H54 (cell line): ENCODE measurements at places on chromosomes 7 and 10.

GRCh38 chr10:125142946-125143345, 17.4 kb downstream of the CTBP2 start:
- no peak for DNase-seq

DNA sequence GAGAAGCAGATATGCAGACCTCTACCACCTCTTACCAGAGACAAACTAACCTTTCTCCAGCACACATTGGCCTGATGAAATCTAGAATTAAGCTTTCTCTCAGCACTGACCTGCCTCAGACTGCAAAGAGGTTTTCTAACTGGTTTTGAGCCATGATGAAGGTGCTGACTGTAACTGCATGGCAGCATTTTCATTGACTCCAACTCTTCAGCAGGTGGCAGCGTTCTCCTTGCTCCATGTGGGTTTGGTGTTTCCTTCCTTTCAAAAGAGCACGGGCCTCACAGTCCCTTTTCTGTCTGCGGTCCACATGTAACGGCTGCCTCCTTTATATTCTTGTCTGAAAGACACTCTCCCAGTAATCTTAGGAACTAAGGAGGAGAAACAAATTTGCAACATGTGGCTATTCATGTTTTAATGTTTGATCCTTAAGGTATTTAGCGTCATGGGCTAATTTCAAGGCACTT, 12.6 kb downstream of the KLLN start:
- DNase-seq: no peak

GRCh38 chr7:46933596-46933995, 648.3 kb downstream of the TNS3 start:
- DNase-seq: no peak

- no peak for DNase-seq
Measured at GRCh38 chr7:151735851-151736402, 141.0 kb downstream of the PRKAG2 start.

DNA sequence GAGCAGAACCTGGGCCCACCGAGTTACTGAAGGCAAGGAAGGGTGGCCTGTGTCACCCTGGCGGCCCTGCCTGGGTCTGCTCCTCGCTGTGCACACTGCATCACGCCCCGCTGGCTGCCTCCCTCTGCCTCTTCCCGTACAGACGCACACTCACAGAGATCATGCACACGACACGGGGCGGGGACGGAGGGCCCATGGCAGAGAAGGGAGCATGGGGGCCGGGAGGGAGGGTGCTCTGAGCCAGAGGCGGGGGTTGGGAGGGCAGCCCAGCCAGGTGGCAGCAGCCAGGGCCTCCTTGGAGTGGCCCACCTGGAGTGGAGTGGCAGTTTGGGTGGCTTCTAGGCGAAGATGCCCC, 16.6 kb downstream of the BUD23 start:
- no peak for DNase-seq

DNA sequence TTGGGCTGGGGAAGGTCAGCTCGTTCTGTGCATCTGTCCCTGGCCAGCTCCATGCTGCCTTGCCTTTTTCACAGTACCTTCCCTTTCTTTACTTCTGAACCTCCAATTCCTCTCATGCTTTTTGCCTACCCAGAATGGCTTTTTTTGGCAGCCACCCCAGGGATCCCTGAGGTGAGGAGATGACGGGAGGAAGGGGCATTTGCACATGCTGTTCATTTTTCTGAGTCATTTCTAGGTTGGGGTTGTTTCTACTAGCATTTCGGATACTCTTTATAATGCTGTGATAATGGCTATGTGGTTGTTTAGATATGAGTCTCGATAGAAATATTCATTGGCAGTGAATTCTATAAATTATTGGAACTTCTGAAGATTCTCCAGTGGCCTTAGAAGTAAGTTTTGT, 415.1 kb upstream of the FZD8 start:
- DNase-seq: no peak

GRCh38 chr10:45211576-45211975, 103.8 kb downstream of the OR13A1 start:
- DNase-seq: no peak

GRCh38 chr7:111558991-111559390, 3.3 kb downstream of the IMMP2L start:
- no peak for DNase-seq

DNA sequence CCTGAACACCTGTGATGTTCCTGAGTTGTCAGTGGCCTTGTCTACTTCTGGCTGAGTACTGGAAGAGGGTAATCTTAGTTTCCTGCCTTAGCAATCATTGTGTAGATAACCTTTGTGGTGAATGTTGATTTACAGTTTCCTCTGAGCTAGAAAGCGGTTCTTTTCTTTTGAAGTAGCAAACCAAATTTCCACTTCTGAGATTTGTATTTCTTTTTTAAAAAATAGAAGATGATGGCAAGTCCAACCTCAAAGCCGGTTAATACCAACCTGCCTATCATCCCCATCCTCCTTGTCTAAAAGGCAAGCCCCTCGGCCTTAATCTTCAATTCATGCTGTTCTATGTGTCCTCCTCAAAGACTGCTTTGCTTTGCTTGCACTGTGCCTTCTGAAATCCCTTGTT, 12.5 kb upstream of the PALS2 start:
- DNase-seq: no peak

- DNase-seq: no peak
Measured at GRCh38 chr7:157551325-157552070, 214.7 kb downstream of the DNAJB6 start.

DNA sequence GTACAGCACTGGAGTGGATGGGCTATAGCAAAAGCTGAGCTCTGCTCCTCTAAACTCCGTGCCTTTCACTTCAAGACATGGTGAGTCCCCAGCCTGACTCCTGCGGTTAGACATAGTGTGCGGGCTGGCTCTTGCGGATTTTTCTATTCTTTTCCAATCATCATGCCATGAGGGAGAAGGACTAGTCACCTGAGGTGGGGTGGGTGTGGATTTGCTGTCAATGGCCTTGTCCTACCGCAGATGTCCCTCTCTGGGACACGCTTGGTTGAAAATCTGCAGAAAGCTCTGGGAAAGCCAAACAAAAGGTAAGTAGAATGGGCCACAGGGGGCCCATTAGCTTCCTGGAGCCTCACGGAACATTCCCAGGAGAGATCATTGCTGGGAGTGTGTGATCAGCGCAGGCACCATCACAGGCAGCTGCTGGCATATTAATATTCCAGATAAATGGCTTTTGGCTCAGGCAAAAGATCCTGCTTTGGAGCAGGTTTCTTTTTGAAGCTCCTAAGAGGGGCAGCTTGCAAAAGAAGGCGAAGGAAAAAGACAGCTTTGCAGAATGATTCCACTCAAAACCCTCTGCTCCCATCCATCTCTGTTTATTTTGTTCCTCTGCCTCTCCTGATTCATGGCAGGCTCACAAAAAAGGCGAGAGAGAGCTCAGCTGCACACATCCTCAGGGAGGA, 509.0 kb upstream of the ZMIZ1 start:
- no peak for DNase-seq

- no peak for DNase-seq
Measured at GRCh38 chr10:28728366-28728765, 51.0 kb downstream of the BAMBI start.

- no peak for DNase-seq
Measured at GRCh38 chr10:124525751-124526600, 64.4 kb downstream of the LHPP start.

GRCh38 chr10:59894114-59894513, 12.2 kb downstream of the CCDC6 start:
- DNase-seq: peak; percentile 70

- DNase-seq: no peak
Measured at GRCh38 chr10:89665302-89665701, 20.3 kb upstream of the PANK1 start.

- DNase-seq: no peak
Measured at GRCh38 chr7:77747718-77748117, 50.5 kb downstream of the TMEM60 start.

- no peak for DNase-seq
Measured at GRCh38 chr10:60096761-60097513, 190.6 kb upstream of the CCDC6 start.

DNA sequence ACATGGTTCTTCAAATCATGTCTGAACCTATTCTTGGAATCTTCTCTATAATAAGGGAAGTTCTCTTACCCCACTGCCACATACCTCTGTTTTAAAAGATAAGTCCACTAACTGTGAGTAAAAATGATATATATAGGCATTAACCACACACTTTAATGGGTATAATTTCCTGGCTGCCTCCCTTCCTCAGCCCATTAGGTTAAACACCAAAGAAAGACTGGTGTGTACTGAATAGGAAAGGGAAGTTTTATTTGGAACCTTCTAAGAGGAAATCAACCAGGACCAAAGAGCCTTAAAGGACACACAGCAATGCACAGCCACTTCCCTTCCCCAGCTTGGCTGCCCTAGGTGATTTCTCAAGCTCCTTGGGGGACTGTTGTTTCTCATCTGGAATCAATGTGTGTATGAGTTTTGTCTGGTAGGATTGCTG, 5.0 kb upstream of the WBP1L start:
- DNase-seq: no peak

- DNase-seq: no peak
Measured at GRCh38 chr7:7869036-7869435, 99.6 kb upstream of the GLCCI1 start.

GRCh38 chr10:43689955-43690771, 41.5 kb upstream of the ZNF32 start:
- peak; percentile 61 for DNase-seq

GRCh38 chr7:127848241-127848640, 183.0 kb downstream of the LRRC4 start:
- DNase-seq: no peak

- DNase-seq: no peak
Measured at GRCh38 chr7:71787513-71787912, 624.6 kb downstream of the CALN1 start.

GRCh38 chr10:71161425-71161824, 50.9 kb upstream of the UNC5B start:
- DNase-seq: peak; percentile 30

DNA sequence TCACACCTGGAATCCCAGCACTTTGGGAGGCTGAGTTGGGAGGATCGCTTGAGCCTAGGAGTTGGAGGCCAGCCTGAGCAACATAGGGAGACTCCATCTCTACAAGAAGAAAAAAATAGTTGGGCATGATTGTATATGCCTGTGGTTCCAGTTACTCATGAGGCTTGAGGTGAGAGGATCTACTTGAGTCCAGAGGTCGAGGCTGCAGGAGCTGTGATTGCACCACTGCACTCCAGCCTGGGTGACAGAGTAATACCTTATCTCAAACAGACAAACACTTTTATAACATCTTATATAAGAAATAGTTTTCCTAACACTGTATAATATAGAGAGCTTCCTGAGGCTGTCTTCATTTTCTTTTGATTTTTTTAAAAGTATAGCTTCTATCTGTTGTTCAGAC, 448.4 kb upstream of the COBL start:
- DNase-seq: no peak

- peak; percentile 95 for DNase-seq
Measured at GRCh38 chr7:47379629-47380324, 202.1 kb downstream of the TNS3 start.

- no peak for DNase-seq
Measured at GRCh38 chr7:44914992-44915607, 29.8 kb upstream of the PURB start.

DNA sequence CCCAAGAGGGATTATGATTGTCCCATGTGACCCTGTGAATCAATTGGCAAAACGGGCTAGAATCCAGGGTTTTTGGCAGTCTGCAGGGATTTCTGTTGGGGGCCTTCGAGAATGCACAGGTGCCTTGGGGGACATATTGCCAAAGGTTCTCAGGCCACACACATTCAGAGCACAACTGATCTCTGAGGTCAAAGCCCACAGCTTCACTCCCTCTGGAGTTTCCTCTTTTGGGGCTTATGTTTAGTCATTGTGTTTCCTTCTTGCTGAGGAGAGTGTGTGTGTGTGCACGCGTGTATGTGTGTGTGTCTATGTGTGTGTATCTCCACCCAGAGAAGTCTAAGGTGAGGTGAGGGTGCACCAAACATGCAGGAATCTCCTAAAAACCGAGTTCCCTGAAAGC, 8.8 kb downstream of the PPIF start:
- peak; percentile 27 for DNase-seq

GRCh38 chr7:15757041-15758000, 70.8 kb upstream of the MEOX2 start:
- no peak for DNase-seq

DNA sequence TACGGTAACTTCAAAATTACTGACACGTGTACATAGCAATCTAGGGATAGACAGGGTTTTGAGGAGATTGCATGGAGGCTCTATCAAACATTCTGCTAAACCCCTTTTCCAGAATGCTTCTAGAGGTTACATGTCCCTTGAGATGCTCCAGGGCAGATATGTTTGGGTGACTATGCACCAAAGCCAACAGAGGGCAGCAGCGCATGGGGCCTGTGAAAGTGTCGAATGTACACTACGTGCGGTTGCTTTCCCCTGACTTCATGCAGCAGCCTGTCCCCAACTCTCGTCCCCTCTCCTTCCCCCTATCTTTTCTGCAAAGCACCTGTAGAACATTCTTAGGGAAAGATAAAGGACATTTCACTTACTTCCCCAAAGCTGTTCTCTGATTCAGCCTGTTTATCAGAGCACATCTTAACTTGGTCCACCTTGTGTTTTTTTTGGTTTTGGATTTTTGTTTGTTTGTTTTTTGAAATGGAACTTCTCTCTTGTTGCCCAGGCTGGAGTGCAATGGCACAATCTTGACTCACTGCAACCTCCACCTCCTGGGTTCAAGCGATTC, 90.2 kb downstream of the UBE3C start:
- no peak for DNase-seq

DNA sequence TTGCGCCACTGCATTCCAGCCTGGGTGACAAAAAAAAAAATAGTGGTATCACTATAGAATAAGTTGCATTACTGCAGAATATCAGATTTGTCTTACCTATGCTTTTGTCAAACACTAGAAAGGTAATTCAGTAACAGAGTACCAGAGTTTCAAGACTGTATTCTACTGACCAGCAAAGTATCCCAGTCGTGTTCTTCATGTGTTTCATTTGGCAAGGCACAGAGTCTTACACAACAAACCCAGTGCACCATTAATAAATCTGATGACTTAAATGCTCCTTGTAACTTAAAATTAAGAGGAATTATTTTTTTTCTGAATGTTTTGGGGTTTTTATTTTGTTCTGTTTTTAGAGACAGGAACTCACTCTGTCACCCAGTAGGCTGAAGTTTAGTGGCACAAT, 34.4 kb upstream of the PBLD start:
- no peak for DNase-seq

DNA sequence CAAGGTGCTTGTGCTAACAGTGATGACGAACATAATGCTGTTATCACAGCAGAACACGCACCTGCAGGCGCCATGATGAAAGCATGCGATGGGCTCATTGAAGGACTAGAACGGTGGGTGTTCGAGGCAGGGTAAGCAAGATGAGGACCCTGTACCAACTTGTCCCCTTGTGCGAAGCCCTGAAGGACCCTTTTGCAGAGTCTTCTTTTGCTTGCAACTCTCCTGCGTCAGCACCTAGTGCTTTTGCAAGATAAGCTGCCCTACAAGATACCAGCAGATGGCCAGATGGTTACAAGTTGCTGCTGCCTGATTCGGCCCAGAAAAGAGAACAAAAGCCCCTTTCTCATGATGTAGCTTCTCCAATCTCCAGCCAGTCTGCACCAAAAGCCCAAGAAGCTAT, 4.2 kb upstream of the IL15RA start:
- no peak for DNase-seq
